ENCODE measurements at places on chromosomes 6 and 20.
A peak's percentile ranks its signal among the peaks of the same experiment; 100 is the strongest.

GRCh38 chr6:156189714-156190113, 587.5 kb upstream of the ARID1B start:
- DNase-seq, result no peak

GRCh38 chr6:39446909-39447308, 124.4 kb upstream of the KCNK16 start:
- no peak for DNase-seq

DNA sequence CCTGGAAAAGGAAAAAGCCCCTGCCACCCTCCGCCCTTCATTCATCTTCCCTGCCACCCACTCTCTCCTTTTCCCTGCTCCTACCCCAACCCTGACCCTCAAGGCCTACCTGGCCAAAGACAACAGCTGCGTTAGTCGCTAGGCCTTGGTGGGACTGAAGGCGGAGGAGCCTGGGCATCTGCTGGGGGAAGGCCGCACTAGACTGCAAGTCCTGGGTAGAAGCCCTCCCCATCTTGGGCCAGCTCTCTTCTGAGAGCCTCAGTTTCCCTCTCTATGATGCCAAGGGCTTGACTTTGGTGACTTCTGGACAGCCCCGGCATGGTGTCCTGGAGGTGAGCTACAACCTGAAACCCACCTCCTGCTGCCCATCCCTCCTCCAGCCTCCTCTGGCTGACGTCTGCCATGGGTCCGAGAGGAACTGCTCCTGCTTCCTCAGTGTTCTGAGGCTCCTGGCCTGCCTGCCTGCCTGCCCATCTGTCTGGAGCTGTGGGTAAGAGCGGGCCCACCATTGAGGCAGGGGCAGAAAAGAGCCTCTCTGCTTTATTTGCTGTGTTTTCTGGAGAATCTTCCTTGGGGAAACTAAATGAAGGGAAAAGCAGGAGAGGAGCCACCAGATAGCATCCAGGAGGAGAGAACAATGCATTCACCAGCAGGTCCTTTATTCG, 7.5 kb upstream of the FOXC1 start:
- no peak for DNase-seq

DNA sequence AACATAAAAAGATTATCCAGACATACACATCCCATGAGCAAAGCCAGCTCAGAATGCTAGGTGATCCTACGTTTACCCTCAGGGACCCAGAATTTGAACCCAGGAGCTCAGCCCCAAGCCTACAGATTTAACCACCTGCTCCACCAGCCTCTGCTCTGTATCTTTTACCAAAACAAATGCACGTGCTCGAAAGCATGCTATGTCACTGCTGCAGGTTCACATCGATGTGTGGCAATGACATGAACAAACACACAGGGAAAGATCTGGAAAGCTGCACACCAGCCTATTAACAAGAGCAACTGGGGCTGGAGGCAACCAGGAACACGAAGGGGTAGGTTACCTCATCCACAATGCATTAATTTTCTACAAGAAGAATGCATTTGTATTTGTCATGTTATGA, 32.1 kb downstream of the PREX1 start:
- no peak for DNase-seq

- DNase-seq, result peak; percentile 44
Measured at GRCh38 chr6:131909408-131910218, 41.6 kb downstream of the CCN2 start.

DNA sequence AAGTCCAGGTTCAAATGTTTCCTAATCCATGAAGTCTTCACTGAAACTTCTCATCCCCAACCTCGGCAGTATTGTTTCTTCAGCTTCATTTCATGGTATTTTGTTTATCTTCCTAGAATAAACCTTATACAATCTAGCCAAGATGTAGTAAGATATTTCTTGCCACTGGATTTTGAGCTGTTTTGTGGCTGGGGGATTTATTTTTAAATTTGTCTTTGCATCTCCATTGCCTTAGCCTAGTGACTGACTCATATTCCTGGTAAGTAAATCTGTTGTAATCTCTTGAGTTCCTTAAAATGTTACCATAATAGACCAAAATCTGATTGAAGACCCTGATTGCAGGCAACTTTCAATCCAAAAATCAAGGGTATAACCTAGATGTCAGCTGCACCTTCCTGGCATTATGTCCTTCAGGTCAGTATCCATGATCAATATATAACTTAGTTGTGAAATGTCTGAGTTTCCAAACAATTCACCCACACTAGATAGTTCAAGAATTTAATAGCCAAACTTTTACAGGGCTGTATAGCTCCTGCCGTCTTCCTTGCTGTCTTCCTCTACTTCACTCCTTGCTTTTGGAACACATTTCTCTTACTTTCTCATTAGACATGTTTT, 4.7 kb upstream of the TRMT11 start:
- DNase-seq, result no peak

GRCh38 chr20:63183422-63184146, 32.3 kb downstream of the YTHDF1 start:
- DNase-seq, result peak; percentile 18

DNA sequence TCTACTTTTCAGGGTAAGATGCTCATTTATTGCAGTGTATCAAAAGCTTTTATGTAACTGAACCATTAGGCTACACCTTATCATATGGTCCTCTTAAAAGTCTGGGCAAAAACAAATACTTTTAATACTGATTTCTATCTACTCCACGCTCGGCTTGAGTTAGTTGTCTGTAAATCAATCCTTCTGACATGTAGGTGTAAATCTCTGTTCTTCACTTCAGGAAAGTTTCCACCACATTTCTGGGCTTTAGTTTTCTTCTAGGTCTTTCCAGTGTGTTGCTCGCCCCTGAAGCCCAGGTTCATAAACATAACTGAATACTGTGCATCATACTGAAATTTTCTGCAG, 89.2 kb upstream of the RNF217 start:
- no peak for DNase-seq

- no peak for DNase-seq
Measured at GRCh38 chr20:57909763-57910331, 200.0 kb upstream of the PMEPA1 start.

DNA sequence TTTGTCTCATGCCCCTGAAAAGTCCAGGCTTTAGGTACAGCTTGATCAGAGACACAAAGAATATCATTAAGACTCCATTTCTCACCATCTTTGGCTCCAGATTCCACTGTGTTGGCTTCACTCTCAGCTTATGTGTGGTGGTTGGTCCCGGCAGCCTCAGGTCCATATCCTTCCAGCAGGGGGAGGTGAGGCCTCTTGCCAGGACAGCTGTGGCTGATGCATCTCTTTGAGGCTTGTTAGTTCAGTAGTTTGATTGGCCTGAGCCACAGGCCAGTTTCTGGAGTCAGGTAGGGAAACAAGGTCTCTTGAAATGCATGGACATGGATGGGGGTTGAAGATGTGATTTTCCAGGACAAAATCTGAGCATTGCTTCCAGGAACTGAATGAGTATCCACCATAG, 62.4 kb downstream of the JAG1 start:
- no peak for DNase-seq

DNA sequence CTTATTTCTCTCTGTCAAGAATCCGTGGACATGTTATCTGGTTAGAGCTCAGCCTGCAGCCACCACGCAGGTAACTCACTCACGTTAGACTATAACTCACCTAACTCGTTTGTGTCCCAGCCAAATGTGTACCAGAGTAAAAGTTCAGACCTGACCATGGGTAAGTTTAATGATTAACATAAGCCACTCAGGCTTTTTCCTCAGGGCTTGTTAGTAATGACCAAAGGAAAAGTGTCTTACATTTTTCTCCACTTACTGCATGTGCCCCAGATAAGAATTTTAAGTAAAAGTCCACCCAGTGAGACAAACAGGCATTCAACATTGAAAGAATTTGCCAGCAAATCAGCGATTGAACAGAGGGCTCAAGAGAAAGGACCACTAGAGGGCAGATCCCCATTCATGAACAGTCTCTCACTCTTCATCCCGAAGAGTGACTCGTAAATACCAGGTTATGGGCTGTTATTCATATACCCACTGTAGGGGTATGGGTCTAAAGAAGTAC, at the start of gene PKHD1:
Gene PKHD1, minus strand, starts transcription at position 116 of the 502 bp plus-strand sequence. CDS start 2,680 bp downstream, outside the sequence.
- no peak for DNase-seq

- peak; percentile 11 for DNase-seq
Measured at GRCh38 chr6:106475284-106475683, 114.8 kb downstream of the CRYBG1 start.

DNA sequence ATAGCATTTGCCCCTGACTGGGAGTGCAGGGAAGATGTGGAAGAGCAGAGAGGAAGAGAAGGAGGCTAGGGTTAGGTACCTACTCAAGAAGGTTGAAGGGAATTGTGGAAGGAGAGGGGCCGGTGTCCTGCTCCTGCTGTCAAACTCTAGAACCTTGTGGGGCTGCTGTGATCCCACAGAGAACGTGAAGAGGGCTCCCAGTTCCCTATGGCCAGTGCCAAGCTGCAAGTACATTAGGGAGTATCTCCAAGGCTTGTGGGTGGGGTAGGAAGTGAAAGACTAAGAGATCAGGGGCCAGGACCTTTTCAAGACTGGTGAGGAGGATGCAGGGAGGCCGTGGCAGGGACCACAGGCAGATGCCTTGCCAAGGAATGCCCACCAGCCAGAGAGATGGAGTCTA, 263.4 kb downstream of the CDH26 start:
- no peak for DNase-seq

GRCh38 chr6:31723980-31724691, 963 bp downstream of the MPIG6B start:
- DNase-seq, result no peak

DNA sequence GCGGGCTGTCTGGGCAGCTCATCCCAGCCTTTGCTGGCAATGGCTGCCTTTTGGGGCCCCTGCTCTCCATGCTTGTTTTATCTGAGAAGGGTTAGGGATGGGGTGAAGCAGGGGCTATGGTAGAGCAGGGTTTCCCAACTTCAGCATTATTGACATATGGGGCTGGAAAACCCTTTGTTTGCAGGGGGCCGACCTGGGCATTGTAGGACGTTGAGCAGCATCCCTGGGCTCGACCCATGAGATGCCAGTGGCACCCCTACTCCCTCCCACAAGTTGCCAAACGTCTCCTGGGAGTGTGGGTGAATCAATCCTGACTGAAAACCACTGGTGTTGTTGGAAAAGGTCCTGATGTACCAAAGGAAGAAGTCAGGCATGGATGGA, 56.9 kb downstream of the KCNK5 start:
- DNase-seq, result no peak

- no peak for DNase-seq
Measured at GRCh38 chr6:69398729-69399128, 398.1 kb downstream of the LMBRD1 start.

GRCh38 chr6:93790981-93791380, 371.6 kb upstream of the EPHA7 start:
- DNase-seq, result no peak

- DNase-seq, result no peak
Measured at GRCh38 chr6:170022291-170022722, 268.6 kb downstream of the DLL1 start.

DNA sequence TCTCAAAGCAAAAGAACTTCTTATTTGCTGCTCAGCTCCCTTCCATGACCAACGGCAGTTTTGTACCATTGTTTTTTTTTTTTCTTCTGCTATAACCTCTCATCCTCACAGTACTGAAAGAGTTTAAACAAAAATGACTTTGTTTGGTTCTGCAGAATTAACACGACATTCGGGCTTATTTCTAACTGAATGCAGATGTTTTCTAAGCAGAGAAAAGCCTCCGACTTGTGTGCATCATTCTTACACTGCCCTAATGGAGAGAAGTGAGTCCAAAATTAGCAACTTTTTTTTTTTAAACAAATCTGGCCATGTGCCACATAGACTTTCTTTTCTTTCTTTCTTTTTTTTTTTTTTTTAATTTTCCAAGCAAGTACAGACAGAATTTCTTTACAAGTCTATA, 382.7 kb downstream of the HDGFL1 start:
- no peak for DNase-seq

DNA sequence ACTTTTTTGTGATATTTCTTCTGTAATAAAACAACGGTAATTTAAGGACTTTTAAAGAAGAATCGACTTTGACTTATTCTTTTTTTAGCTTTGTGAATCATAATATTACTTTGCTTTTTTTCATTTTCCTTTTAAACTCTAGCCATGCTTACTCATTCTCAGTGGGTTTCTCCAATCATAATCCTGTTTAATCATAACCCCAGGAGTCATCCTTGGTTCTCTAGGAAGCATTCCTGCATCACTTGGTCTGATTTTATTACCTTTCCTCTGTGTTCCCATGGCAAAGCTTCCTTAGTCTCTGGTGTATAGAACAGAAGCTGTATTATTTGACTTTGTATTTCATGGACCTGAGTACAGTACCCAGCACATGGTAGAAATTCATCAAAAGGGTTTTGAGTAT, 223.5 kb downstream of the CDKAL1 start:
- no peak for DNase-seq

DNA sequence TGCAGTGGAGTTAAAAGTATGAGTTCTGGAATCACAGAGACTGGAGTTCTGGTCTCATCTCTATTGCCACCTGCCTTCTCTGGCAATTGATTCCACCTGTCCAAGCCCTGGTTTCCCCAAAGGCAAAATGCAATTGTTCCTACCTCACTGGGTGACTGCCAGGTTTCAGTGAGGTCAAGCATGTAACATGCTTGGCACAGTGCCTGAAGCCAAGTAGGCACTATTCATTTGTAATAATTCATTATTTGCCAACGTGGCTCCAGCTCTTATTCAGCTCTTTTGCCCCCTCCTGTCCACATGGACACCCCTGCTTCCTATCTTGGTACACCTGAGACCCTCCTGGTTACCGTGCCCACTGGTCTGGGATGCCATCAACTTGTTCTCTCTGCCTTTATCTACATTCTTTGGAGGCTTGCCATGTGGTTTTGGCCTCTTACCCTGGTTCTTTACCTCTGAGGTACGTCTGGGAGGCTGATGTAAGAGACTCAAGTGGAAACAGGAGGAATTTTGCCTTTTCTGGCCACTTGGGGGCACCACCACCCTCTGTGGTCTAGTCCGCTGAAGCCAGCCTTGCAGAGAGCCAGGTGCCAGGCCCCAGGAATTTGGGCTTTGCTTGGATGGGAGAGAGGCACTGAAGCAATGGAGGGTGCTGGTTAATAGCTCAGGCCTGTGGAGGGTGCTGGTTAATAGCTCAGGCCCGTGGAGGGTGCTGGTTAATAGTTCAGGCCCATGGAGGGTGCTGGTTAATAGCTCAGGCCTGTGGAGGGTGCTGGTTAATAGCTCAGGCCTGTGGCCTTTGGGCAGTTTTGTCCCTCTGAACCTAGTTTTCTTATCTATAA, 1.7 kb downstream of the KCNK15 start:
- DNase-seq, result peak; percentile 88

Measured in NCI-H226 (cell line).